ENCODE measurements at places on chromosomes 5 and 9. TPM values are rescaled to one million over a fixed set of nuclear protein-coding genes. Genes with fewer than 3 reads are reported as not detected.

The TMEM215 gene
- total RNA-seq = not detected

The WNT8A gene
- not detected for total RNA-seq

The JAKMIP2 gene
- total RNA-seq = 4.1 TPM

GRCh38 chr9:120378680-120379079 is 201.3 kb downstream of the CDK5RAP2 start:
- no peak for DNase-seq

GRCh38 chr5:151363673-151364072 is 16.3 kb upstream of the SLC36A2 start:
- no peak for DNase-seq

Measured in activated T-helper 2 cell treated with anti-CD3 and anti-CD28 coated beads, Interferon-gamma antibody, Interleukin-2, Interleukin-4, amounts not matched to agents 10 μg/mL and 5 μg/mL and 100 μg/mL, durations not matched to agents 14 hours and 24 hours and 36 hours (primary cell).